Right lung (tissue), 10 donors: ENCODE measurements at places on chromosomes 4 and X.

DNA sequence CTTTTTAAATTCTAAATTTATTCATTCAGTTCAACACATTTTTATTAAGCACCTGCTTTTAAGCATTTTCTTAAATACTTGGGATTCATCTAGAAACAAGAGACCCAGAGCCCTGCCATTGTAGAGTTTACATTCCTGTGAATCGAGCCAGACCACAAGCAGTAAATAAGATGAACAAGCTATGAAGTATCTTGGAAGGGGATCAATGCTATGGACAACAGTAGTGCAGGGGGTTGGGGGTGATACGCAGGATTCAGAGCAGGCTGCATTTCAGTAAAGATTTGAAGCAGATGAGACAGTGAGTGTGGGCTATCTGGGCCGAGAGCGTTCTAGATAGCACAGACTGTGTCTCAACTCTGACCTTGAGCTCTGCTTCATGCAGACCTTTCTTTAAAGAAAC lies 35.1 kb downstream of the CLDN22 start:
- no peak for DNase-seq

DNA sequence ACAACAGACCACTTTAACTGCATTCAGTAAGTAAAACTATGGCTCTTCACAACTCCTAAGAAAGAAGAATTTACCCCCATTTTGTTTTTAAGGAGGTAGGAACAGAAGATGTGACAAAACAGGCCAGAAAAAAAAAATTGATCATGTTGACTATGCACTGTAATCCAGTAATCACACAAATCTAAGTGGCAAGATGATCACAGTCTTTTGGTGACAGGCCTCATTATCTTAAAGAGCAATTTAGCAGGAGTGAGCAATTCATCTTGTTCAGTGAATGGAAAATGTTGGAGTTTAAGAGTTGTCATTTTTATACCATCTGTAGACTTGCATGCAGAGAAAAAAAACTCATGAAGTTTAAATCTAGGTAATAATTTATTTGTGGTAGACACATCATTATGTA lies 115.1 kb downstream of the SLC39A8 start:
- no peak for DNase-seq

GRCh38 chr4:114729068-114729738 lies 130.6 kb downstream of the UGT8 start:
- no peak for DNase-seq

GRCh38 chr4:110544594-110544993 lies 68.6 kb downstream of the ENPEP start:
- no peak for DNase-seq

- DNase-seq, result no peak
Measured at GRCh38 chr4:965766-966134, 7.6 kb downstream of the DGKQ start.

- DNase-seq, result no peak
Measured at GRCh38 chrX:7076245-7076661, 71.3 kb upstream of the STS start.

DNA sequence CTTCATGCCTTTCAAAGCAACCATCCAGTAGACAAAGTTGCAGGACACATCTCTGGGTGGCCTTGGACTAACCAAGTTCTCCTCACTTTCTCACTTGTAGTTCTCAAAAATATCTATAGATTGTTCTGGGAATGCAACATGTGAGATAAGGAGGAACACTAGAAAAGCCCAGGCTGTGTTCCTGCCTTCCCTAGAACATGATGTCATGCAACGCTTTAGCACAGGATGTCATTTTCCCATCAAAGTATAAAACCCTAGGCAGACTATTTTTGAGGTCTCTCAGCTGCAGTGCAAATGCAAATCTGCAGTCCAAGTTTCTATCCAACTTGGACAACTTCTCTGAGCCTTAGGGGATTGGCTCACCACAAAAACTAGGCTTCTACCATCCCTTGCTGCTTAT lies 78.8 kb upstream of the PCDH7 start:
- DNase-seq, result no peak

GRCh38 chr4:38914854-38915253 lies 47.2 kb downstream of the FAM114A1 start:
- no peak for DNase-seq
